ENCODE measurements at places on chromosomes 5 and 9.

DNA sequence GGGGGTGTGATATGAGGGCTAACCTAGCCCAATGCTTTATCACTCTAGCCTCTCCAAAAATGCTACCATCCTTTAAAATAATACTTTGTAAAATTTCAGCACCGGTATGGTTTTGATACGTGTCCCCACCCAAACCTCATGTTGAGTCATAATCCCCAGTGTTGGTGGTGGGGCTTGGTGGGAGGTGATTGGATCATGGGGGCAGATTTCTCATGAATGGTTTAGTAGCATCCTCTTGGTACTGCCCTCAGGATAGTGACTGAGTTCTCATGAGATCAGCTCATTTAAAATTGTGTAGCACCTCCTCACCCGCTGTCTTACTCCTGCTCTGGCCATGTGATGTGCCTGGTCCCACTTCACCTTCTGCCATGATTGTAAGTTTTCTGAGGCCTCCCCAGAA lies 35.0 kb upstream of the ANKH start:
- H3K27me3 ChIP-seq = no peaks in the 10 kb centered on the region
- H3K36me3 ChIP-seq = no peaks in the 10 kb centered on the region
- no peaks in the 10 kb centered on the region for H3K4me1 ChIP-seq
- no peak overlapping the region for H3K27ac ChIP-seq
- no peak for DNase-seq
- no peak overlapping the region for H3K4me3 ChIP-seq

DNA sequence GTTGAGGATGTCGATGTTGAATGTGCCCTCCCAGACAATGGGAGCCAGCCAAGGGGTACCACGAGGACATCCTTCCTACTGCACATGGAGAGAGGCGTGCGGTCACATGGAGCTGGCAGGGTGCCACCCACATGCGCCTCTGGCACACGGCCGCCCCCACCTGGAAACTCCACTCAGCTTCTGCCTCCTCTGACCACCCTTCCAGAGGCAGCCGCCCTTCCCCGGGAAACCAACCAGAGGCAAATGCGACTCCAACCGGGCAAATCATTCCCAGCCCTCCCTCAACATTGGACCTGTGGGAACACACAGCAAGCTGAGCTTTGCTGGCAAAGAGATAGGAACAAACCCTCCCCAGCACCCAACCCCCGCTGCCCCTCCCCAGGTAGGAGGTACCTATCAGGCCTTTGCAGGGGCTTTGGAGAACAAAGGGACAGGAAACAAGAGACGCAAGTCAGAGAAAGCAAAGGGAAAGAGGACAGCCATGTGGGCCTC lies 17.5 kb downstream of the ABO start:
- no peaks in the 10 kb centered on the region for H3K27me3 ChIP-seq
- no peak overlapping the region for H3K4me3 ChIP-seq
- H3K27ac ChIP-seq = no peak overlapping the region
- H3K4me1 ChIP-seq = no peaks in the 10 kb centered on the region

GRCh38 chr9:23717505-23717904 lies 108.5 kb downstream of the ELAVL2 start:
- H3K4me3 ChIP-seq = no peak overlapping the region
- DNase-seq = no peak
- no peak overlapping the region for H3K27ac ChIP-seq
- H3K36me3 ChIP-seq = no peaks in the 10 kb centered on the region

DNA sequence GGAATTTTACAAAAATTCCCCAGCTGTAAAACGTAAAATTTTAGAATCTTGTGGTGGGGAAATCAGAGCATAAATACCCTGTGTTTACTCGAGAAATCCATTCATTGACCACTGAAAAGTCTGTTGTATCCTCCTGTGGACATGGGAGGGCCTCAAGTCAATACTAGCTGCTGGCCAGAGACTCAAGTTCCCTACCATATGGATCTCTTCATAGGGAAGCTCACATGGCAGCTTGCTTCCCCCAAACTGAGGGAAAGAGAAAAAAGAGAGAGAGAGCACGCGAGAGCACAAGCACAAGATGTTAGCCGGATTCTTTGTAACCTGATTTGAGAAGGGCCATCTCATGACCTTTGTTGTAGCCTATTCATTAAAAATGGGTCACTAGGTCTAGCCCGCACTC lies 591.9 kb downstream of the LRRC70 start:
- H3K27me3 ChIP-seq = no peaks in the 10 kb centered on the region
- no peak for DNase-seq
- H3K4me1 ChIP-seq = no peaks in the 10 kb centered on the region

- no peak overlapping the region for H3K27ac ChIP-seq
- H3K4me3 ChIP-seq = no peak overlapping the region
- H3K36me3 ChIP-seq = no peaks in the 10 kb centered on the region
- no peaks in the 10 kb centered on the region for H3K27me3 ChIP-seq
- no peak for DNase-seq
These were observed 91.8 kb upstream of the CCDC112 start for GRCh38 chr5:115388240-115388639.

DNA sequence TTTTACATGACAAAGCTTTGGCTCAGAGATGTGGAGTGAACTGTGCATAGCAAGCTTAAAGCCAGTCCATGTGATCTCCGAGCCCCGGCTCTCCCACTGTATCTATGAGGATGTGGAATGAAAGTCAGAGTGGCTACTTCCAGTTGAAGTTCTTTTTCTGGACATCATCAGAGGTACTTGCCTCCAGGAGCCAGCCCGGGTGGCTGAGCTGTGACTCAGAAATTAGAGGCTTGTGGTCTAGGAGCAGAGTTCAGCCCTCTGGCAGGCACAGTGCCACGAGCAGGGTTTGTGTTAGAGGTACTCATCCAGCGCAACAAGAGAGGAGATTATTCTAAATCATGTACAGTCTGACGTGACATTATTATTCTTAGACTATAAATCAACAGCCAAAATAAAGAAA lies 322.5 kb downstream of the CDK5RAP2 start:
- H3K36me3 ChIP-seq = no peaks in the 10 kb centered on the region
- no peak overlapping the region for H3K27ac ChIP-seq
- DNase-seq = no peak

DNA sequence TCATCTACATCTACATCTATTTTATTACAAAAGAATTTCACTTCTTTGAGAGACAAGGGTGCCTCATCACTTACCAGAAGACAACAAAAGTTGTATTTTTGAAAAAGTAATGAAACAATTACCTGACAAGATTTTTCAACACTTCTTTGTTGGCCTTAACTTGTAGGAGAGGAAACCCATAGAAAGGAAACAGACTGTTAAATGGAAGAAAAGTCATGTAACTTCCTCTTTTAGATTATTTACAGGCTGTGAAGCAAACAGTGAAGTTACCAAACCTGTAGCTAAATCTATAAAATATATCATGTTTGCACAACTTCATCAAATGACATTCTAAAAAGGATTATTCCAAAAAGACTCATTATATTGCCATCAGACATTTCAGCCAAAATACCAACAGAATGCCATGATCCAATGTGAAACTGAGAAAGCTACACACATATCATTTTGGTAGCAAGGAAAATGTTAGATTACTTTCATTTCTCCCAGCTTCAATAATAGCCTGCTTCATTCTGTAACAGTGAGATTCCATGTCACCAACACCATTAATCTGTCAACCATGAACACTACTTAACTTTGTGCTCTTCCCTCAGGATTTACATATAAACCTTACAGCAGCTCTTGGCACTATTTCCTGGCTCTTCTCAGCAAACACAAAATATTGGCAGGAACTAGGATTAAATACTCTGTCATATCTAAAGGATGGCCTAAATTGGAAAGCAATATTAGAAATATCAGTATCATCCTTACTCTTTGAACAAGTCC lies 122.5 kb downstream of the MCTP1 start:
- no peaks in the 10 kb centered on the region for H3K27me3 ChIP-seq
- no peaks in the 10 kb centered on the region for H3K36me3 ChIP-seq
- no peak overlapping the region for H3K27ac ChIP-seq
- no peaks in the 10 kb centered on the region for H3K4me1 ChIP-seq
- no peak for DNase-seq

DNA sequence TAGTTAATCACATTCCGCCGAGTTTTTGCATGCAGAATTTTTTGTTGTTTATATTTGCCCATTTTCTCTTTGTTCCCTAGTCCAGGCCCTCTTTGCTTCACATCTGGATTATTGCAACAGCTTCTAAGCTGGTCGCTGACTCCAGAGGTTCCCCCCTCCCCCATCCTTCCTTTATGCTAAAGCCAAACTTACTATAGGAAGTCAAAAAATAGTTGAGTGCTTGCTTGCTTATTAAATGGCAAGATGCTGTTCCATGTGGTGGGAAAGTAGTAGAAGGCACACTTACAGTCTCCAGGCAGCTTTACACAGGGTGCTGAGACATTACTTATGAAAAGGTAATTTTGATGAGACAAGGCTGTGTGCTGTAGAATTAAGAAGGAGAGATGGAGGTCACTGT lies 1.3 kb downstream of the ZBTB34 start:
- DNase-seq = no peak
- peak overlapping the region; percentile 90 for H3K4me3 ChIP-seq
- peak overlapping the region; percentile 91 for H3K27ac ChIP-seq
- peaks cover 10% of the 10 kb centered on the region for H3K36me3 ChIP-seq
- H3K4me1 ChIP-seq = peaks cover 16% of the 10 kb centered on the region
- no peaks in the 10 kb centered on the region for H3K27me3 ChIP-seq

DNA sequence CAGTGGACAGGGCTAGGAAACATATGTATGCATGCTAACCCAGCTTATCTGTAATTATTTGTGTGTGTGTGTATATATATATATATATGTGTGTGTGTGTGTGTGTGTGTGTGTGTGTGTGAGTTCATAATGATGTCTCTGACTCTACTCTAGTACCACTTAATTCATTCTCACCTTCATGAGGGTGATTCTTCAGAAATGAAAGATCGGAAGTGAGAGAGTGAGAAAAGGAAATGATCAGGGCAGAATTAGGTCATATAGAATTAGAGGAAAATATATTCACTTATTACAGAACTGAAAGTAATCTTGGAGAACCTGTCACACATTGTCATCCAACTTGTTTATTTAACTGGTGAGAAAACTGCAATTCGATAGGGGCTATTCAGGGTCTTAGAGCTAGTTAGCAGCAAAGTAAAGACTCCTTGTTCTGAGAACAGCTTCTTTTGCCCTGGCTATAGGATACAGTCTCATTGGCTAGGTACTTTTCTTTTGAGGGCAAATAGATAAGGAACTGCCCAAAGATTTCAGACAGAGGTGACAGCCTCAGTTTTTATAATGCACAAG lies 58.8 kb downstream of the C9orf153 start:
- H3K36me3 ChIP-seq = no peaks in the 10 kb centered on the region
- H3K27ac ChIP-seq = no peak overlapping the region
- no peaks in the 10 kb centered on the region for H3K27me3 ChIP-seq
- H3K4me1 ChIP-seq = no peaks in the 10 kb centered on the region

GRCh38 chr9:78620303-78620702 lies 323.4 kb downstream of the PSAT1 start:
- H3K4me1 ChIP-seq = no peaks in the 10 kb centered on the region
- no peak for DNase-seq
- H3K36me3 ChIP-seq = no peaks in the 10 kb centered on the region
- H3K27ac ChIP-seq = no peak overlapping the region
- no peaks in the 10 kb centered on the region for H3K27me3 ChIP-seq

DNA sequence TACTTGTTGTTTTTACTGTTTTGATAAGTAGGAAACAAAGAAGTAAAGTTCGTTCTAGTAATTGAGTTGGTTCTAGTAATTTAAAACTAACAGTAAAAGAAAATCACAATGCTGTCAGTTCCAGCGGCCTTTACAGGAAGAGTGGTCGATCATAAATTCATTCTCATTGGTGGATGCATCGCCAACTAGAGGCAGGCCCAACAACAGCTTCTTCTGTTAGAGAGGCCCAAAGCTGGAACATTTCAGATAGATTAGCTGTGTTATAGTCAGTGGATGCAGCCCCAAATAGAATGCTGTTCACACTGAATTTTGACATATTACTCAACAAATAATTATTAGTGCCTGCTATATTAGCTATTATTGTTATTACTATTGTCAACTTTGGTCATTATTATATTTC lies 80.8 kb downstream of the ARRDC3 start:
- DNase-seq = no peak
- H3K36me3 ChIP-seq = no peaks in the 10 kb centered on the region
- no peak overlapping the region for H3K4me3 ChIP-seq
- H3K4me1 ChIP-seq = no peaks in the 10 kb centered on the region

- no peak for DNase-seq
- no peaks in the 10 kb centered on the region for H3K27me3 ChIP-seq
- H3K4me3 ChIP-seq = no peak overlapping the region
- no peaks in the 10 kb centered on the region for H3K4me1 ChIP-seq
- H3K36me3 ChIP-seq = no peaks in the 10 kb centered on the region
These were observed 65.3 kb downstream of the OLFM1 start for GRCh38 chr9:135152614-135153334.

DNA sequence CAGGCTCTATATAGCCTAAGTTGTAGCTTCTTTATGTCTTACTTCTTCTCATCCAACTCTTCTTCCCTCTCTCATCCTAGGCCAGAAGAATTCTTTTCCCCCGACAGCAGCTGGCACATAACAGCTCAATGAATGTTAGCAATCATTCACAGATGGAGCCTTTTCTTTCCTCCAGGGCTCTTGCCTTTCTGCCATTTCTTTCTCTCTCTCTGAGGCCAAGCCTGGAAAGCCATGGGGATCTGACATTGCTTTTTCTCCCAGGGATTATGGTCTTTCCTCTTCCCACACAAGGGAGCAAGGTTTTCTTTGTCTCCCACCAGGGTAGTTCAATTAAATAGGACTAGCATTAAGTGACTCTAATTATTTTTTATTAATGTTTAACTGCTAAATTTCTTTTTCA lies 20.5 kb downstream of the SMIM15 start:
- no peaks in the 10 kb centered on the region for H3K27me3 ChIP-seq
- H3K36me3 ChIP-seq = no peaks in the 10 kb centered on the region

- H3K4me1 ChIP-seq = no peaks in the 10 kb centered on the region
- H3K36me3 ChIP-seq = no peaks in the 10 kb centered on the region
- no peak overlapping the region for H3K27ac ChIP-seq
These were observed 7.1 kb upstream of the IFNA2 start for GRCh38 chr9:21392270-21392669.

- no peaks in the 10 kb centered on the region for H3K4me1 ChIP-seq
- no peak overlapping the region for H3K4me3 ChIP-seq
- no peaks in the 10 kb centered on the region for H3K36me3 ChIP-seq
- no peak overlapping the region for H3K27ac ChIP-seq
- H3K27me3 ChIP-seq = no peaks in the 10 kb centered on the region
- peak; percentile 38 for DNase-seq
These were observed 11.9 kb downstream of the TMC1 start for GRCh38 chr9:72533322-72533721.

DNA sequence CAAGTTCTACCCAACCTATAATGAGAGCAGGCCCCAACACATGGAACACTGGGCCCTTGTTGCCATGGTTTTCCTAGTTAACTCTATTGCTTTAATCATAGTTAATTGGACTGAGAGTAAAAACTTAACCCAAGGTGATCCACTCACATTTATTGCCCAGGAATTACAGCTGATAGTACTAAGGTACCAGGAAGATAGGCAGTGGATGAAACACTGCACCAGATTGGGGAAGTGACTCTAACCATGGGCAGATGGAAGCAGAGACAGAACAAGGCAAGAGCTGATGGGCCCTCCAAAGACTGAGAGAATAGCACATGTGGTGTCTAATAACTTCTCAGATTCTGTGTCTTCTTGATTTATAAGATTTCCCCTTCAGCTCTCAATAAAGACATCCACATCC lies 145.7 kb upstream of the TRIM32 start:
- no peak for DNase-seq
- H3K4me1 ChIP-seq = no peaks in the 10 kb centered on the region
- no peak overlapping the region for H3K4me3 ChIP-seq
- H3K27me3 ChIP-seq = no peaks in the 10 kb centered on the region

- no peak overlapping the region for H3K27ac ChIP-seq
- H3K36me3 ChIP-seq = no peaks in the 10 kb centered on the region
- H3K4me3 ChIP-seq = no peak overlapping the region
- H3K27me3 ChIP-seq = no peaks in the 10 kb centered on the region
- no peak for DNase-seq
These were observed 158.1 kb upstream of the MAST4 start for GRCh38 chr5:66438087-66438486.

GRCh38 chr9:93505541-93506132 lies 52.3 kb upstream of the FAM120AOS start:
- H3K4me3 ChIP-seq = no peak overlapping the region
- H3K36me3 ChIP-seq = no peaks in the 10 kb centered on the region
- no peaks in the 10 kb centered on the region for H3K27me3 ChIP-seq
- H3K27ac ChIP-seq = no peak overlapping the region

Data from colonic mucosa (tissue), 4 donors.